GM23248 (cell line): ENCODE measurements at places on chromosomes 7 and 10. TPM values are rescaled to one million over a fixed set of nuclear protein-coding genes. Genes with fewer than 3 reads are reported as not detected.

GRCh38 chr10:124035928-124036558 is 57.4 kb downstream of the CHST15 start:
- no peak for DNase-seq

GRCh38 chr7:130379019-130379418 is 1.3 kb upstream of the CPA1 start:
- no peak for DNase-seq

- DNase-seq, result no peak
Observed at GRCh38 chr7:18420748-18421147, 74.8 kb upstream of the HDAC9 start.

DNA sequence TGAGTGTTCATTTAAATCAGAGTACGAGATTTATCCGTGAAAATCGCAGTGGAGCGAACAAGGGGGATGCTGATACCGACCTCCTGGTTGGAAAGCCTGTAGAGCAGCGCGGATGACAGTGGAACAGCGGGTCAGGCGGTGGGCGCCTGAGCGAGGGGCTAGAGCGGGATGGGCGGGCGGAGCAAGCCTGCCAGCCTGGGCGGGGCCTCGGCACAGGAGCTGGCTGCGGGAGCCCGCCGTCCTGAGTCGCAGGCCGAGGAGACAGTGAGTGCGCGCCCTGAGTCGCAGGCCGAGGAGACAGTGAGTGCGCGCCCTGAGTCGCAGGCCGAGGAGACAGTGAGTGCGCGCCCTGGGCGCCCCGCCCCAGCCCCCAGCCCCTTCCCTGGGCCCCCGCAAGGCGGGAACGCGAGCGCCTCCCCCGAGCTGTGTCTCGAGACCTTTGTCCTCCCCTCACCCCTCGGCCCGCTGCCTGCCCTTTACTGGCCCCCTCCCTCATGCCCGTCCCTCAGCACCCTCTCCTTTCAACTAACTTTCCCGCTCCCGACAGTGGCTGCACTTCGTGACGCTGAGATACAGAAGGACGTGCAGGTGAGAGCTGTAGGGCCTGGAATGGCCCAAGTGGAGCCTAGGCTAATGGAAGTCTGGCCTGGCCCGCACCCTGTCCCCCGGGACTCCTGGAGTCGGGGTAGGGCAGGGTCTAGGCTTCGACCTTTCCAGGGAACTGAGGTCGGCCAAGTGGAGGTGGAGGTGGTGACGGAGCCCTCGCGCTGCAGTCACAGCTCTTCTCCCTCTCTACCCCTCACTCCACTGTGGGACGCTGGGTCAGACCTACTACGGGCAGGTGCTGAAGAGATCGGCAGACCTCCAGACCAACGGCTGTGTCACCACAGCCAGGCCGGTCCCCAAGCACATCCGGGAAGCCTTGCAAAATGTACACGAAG is at the start of gene AS3MT:
Gene AS3MT (plus strand): TSS at position 213 of the 941 bp plus-strand sequence. CDS start 123 bp downstream, at position 336.
- peak; percentile 53 for DNase-seq

- no peak for DNase-seq
Observed at GRCh38 chr7:74545921-74546320, 92.2 kb downstream of the GTF2IRD1 start.

- no peak for DNase-seq
Observed at GRCh38 chr7:25707768-25708620, 444.0 kb upstream of the NFE2L3 start.

GRCh38 chr10:132752378-132752777 is 33.6 kb downstream of the NKX6-2 start:
- no peak for DNase-seq

GRCh38 chr10:113960617-113961181 is 83.0 kb upstream of the ADRB1 start:
- DNase-seq, result peak; percentile 20

DNA sequence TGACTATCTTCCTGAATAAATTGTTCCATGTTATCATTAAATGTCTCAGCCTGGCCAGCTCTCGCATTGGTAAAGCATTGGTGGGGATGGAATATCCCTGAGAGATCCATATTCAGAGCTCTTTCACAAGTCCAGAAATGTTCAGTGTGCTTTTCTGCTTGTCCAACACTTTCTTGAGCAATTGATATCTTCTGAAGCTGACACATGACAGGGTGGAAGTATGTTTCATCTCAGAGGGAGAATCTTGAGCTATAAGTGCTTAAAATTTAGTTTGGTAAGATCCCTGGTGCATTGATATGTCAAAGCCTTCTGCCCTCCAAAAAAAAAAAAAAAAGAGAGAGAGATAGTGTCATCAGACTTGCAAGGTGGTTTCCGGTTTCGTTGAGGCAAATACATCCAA is 7.4 kb downstream of the IFIT3 start:
- DNase-seq, result no peak

DNA sequence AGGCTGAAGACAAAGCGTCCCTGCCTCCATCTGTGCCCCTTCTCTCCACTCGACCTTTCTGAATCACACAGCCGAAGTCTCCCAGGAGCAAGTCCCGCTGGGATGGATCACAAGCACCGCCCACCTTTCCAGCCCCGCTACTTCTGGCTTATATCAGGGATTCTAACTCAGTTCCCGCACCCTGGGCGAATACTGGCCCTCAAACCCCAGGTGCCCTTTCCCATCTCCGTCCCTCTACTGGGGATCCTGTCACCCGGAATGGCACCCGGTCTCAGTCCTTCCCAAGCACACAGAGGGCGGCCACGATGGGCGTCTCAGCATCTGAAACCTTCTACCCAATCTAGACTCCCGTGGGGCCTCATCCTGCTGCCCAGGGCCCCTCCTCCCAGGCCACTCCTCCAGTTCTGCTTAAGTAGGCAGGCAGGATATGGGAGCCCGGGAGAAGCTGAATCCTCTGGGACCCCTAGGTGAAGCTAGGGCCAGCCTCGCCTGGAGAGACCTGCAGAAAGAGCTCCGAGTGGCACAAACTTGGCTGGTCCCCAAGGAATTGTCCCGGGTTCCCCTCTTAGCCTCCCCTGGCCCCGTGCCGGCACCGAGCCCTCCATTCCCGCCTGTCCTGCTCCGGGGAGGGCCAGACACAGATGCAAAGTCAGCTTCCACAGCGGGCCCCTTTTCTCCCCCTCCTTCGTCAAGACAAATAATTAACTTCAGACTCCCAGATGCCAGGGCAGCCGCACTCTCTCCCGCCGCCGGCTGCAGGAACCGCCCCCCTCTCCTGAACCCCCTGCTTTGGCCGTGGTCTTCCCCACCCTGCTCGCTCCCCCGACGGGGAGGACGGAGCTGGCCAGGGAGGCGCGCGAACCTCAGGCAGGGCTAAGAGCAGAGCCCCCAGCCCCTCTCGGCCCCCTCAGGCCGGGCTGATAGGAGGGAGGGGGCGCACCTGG is 612 bp downstream of the KCP start:
- DNase-seq, result peak; percentile 49

GRCh38 chr7:43871064-43871463 is 1.7 kb upstream of the MRPS24 start:
- DNase-seq, result no peak

GRCh38 chr7:137462074-137462715 is 118.7 kb upstream of the PTN start:
- peak; percentile 83 for DNase-seq

DNA sequence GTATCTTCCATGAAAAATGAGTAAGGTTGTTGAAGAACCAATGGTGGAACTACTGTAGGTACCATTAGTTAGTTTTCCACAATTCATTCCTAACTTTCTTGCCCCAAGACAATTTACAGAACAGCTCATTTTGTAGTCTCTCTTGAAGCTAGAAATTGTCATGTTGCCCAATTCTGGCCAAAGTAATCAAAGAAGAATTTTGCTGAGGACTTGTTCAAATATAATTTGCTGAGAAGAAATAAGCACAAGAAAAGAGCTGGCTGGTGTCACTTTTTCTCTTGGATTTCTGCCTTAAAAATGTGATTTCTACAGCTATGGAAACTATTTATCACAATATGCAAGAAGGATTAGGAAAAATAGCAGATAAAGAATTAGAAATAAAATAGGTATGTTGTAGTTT is 199.2 kb upstream of the SEMA3A start:
- DNase-seq, result peak; percentile 66

- peak; percentile 64 for DNase-seq
Observed at GRCh38 chr10:3528271-3528670, 256.7 kb downstream of the KLF6 start.

DNA sequence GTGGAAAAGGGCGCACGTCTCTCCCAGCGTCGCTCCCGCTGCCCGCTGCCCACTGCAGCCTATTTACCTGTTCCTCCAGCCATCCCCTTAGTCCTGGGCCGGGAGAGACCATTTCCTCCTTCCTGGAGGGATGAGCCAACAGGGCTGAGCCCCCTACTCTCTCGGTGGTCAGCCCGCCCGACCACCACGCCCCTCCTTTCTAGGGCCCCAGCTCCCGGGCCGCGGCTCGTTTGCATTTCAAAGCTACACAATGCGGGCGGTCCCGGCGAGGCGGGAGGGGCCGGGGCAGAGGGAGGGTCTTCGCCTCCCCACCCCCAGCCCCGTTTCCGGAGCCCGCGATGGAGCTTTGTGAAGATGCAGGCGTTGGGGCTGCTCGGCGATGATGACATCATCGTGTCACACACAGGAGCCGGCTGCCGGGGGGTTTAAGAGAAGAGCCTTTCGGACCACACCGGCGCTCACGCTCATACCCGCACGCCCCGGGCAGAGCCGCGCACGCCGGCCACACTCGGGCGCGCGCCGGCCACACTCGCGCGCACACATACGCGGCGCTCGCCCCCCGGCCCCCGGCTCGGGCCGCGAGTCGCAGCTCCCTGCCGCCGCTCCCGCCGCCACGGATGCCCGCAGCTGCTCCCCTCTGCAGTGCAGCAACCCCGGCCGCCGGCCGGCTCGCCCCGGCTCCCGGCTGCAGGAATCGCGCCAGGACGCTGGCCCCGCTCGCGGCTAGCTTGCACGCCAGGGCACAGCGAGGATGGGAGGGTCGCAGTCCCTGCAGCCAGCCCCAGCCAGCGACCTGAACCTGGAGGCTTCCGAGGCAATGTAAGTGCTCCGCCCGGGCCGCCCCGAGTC is 107.7 kb upstream of the BTBD16 start:
- peak; percentile 71 for DNase-seq

- peak; percentile 97 for DNase-seq
Observed at GRCh38 chr10:74589226-74589673, 237.2 kb upstream of the KAT6B start.

- no peak for DNase-seq
Observed at GRCh38 chr7:151551820-151552219, 32.1 kb upstream of the RHEB start.

DNA sequence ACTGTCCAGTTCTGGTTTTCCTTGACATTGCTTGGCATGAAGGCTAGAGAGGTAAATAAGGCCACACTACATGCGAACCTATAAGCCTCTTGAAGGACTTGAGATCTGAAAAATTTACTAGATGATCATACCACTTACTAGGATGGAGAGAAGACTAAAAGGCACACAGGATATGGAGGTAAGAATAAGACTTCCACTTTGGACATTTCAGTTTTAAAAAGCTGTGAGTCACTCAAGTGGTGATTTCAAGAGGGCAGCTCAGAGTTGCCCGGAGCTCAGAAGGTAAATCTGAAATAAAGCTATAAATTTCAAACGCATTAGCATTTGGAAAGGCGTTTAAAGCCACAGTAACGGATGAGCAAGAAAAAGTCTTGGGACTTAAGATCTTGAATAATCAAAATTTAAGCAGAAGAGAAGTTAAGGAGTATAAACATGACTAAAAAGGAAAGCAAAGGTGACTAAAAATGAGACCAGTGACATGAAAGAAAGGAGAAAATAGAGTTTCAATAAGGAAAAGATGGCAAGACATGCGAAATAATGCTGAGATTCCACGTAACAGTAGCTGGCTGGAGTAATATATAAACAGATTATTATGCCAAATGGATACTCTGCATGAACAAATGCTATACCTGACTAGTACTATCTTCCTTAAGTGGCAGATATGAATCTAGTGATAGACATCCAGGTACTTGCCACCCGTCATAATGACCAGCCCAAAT is 68.3 kb downstream of the SNX13 start:
- no peak for DNase-seq

DNA sequence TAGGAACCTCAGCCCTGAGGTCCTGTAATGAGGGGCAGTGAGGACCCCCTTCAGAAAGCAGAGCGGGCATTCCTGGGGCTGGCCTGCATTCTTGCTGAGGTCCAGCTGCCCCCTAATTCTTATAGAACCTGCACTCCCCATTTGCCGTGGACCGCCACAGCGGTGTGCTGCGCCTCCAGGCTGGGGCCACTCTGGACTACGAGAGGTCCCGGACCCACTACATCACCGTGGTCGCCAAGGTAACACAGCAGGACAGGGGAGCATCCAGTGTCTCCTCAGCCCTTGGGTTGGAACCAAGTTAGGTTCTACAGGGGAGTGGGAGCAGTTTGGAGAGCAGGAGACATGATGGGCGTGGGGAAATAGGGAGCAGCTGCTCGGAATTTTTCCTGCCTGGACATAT is 7.3 kb downstream of the CDHR1 start:
- no peak for DNase-seq

DNA sequence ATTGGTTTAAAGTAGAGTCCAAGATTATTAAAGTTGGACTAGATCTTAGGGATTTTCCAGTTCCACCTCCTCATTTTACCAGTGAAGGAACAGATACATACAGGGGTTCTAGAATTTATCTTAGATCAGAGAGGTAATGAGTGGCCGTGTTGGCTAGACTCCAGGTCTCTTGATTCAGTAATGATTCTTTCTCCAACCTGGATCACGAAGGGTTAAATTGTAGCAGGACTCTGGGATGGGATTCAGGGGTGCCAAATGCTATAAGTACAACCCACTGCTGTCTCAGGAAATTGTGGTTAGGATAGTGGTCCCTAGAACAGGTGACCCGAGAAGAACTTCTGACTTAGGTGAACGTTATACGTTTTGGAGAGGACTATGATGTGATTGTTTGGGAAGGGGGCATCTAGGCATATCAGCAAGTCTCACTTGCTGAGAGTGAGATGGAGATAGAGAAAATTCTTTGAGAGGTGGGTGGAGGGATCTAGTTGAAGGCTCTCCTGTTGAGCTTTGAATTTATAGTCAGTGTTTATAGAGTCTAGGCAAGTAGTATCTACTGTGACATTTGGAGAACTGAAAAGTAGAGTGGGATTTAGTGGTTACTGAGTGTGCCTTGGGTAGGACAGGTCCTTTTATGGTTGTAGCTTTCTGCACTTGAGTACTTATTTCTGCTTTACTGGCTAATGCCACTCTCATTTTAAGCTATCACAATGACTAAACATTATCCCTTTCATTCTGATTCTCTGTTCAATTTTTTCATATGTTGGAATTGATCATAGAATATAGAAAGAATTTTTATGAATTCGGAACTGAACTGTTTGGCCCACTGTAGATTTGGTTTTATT is 58.3 kb downstream of the ST7 start:
- DNase-seq, result no peak

- DNase-seq, result peak; percentile 26
Observed at GRCh38 chr7:139060695-139061237, 24.9 kb upstream of the ZC3HAV1L start.

Gene RAB19
- not detected in 2 replicates for total RNA-seq

Gene SDK1
- not detected in 2 replicates for total RNA-seq

Gene PPP1R3A
- not detected in 2 replicates for total RNA-seq

Gene INSYN2A
- 0.43 and 0.51 TPM in 2 replicates for total RNA-seq

Gene ELFN1
- total RNA-seq, result 5.1 and 6.2 TPM in 2 replicates

Gene EVX1
- not detected in 2 replicates for total RNA-seq

Gene SPDYE9
- not detected in 2 replicates for total RNA-seq

Gene TAS2R41
- not detected in 2 replicates for total RNA-seq

Gene SEMA3D
- 6.6 and 10.1 TPM in 2 replicates for total RNA-seq

Gene GPRIN2
- not detected in 2 replicates for total RNA-seq

Gene STAMBPL1
- total RNA-seq, result 22.4 and 23.9 TPM in 2 replicates
